ENCODE measurements at places on chromosomes 4 and X. TPM values are rescaled to one million over a fixed set of nuclear protein-coding genes. Genes with fewer than 3 reads are reported as not detected.

- H3K27me3 ChIP-seq = no peaks in the 10 kb centered on the region
- no peak overlapping the region for H3K4me3 ChIP-seq
- H3K36me3 ChIP-seq = no peaks in the 10 kb centered on the region
- H3K27ac ChIP-seq = no peak overlapping the region
- no peaks in the 10 kb centered on the region for H3K4me1 ChIP-seq
Measured at GRCh38 chrX:150062292-150063137, 124.2 kb upstream of the EOLA2 start.

CNKSR2 gene
- total RNA-seq = 5.4 TPM

EGF gene
- 0.29 TPM for total RNA-seq

GRCh38 chr4:147732518-147733235 lies 789 bp downstream of the ARHGAP10 start:
- H3K4me1 ChIP-seq = peaks cover 5% of the 10 kb centered on the region
- no peaks in the 10 kb centered on the region for H3K36me3 ChIP-seq
- H3K27me3 ChIP-seq = no peaks in the 10 kb centered on the region

USP17L30 gene
- not detected for total RNA-seq

CCNB3 gene
- not detected for total RNA-seq

SHISA3 gene
- total RNA-seq = 2.1 TPM

DNA sequence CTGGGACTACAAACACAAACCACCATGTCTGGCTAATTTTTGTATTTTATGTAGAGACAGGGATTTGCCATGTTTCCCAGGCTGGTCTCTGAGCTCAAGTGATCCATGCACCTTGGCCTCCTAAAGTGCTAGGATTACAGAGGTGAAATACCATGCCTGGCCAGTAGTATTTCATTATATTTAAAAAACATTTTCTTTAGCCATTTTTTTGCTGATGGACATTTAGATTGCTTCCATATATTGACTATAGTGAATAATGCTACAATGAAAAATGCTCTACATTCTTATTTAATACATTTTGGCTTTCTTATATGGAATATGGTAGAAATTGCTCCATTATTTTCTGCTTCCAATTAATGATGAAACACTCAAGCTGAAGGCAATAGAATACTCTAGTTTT lies 1439.7 kb downstream of the FSTL5 start:
- no peak overlapping the region for H3K4me3 ChIP-seq
- DNase-seq = no peak
- no peak overlapping the region for H3K27ac ChIP-seq
- H3K36me3 ChIP-seq = no peaks in the 10 kb centered on the region

GRCh38 chrX:132165651-132166050 lies 37.8 kb upstream of the FRMD7 start:
- H3K36me3 ChIP-seq = no peaks in the 10 kb centered on the region
- no peak overlapping the region for H3K27ac ChIP-seq
- H3K4me3 ChIP-seq = no peak overlapping the region
- H3K4me1 ChIP-seq = no peaks in the 10 kb centered on the region
- no peaks in the 10 kb centered on the region for H3K27me3 ChIP-seq

PRR32 gene
- not detected for total RNA-seq

GPR173 gene
- 7.1 TPM for total RNA-seq

ESX1 gene
- total RNA-seq = not detected

TMEM271 gene
- total RNA-seq = not detected

- DNase-seq = peak; percentile 88
- no peaks in the 10 kb centered on the region for H3K27me3 ChIP-seq
- H3K4me3 ChIP-seq = peak overlapping the region; percentile 38
- H3K36me3 ChIP-seq = no peaks in the 10 kb centered on the region
- H3K27ac ChIP-seq = peak overlapping the region; percentile 99
Measured at GRCh38 chr4:186724058-186724863, 605 bp upstream of the FAT1 start.

GRCh38 chr4:54683616-54684346 lies 26.0 kb downstream of the KIT start:
- no peaks in the 10 kb centered on the region for H3K27me3 ChIP-seq
- H3K36me3 ChIP-seq = no peaks in the 10 kb centered on the region

GRCh38 chr4:170256807-170257206 lies 167.1 kb upstream of the AADAT start:
- no peaks in the 10 kb centered on the region for H3K4me1 ChIP-seq
- H3K4me3 ChIP-seq = no peak overlapping the region
- H3K27me3 ChIP-seq = peaks cover 1% of the 10 kb centered on the region

FAM184B gene
- total RNA-seq = not detected

- H3K27ac ChIP-seq = no peak overlapping the region
- H3K4me3 ChIP-seq = no peak overlapping the region
- no peak for DNase-seq
- no peaks in the 10 kb centered on the region for H3K4me1 ChIP-seq
- no peaks in the 10 kb centered on the region for H3K27me3 ChIP-seq
Measured at GRCh38 chr4:132770776-132771175, 378.3 kb upstream of the PCDH10 start.

- no peak overlapping the region for H3K27ac ChIP-seq
- H3K27me3 ChIP-seq = no peaks in the 10 kb centered on the region
- H3K36me3 ChIP-seq = no peaks in the 10 kb centered on the region
- peaks cover 3% of the 10 kb centered on the region for H3K4me1 ChIP-seq
- no peak overlapping the region for H3K4me3 ChIP-seq
- DNase-seq = no peak
Measured at GRCh38 chr4:15253349-15253748, 174.5 kb upstream of the C1QTNF7 start.

DNA sequence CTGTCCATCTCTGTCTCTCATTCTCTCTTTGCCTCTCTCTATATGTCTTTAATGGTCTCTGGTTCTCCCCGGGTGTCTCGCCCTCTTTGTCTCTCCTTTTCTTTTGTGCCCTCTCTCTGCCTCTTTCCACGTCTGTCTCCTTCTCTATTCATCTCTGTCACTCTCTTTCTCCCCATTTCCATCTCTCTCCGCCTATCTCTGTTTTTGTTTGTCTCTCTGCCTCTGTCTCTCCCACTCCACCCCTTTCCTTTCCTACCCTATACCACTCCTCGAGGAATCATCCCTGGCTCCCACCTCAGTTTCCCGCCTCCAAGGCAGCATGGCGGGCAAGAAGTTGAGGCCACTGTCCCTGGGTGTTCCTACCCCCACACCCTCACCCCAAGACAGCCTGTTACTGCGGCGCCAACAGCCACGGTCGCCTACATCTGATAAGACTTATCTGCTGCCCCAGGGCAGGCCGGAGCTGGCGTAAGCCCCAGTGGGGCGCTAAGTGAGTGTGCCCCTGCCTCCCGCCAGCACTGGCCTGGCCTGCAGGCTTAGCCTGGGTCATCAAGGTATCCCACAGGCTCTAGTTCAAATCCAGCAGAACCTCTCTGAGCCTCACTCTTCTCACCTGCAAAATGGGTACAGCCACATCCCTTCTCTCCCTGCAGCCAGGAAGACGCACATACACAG lies 713 bp upstream of the GATA1 start:
- no peak for DNase-seq
- no peaks in the 10 kb centered on the region for H3K27me3 ChIP-seq
- H3K27ac ChIP-seq = no peak overlapping the region
- H3K4me1 ChIP-seq = no peaks in the 10 kb centered on the region
- H3K36me3 ChIP-seq = no peaks in the 10 kb centered on the region

SCML2 gene
- total RNA-seq = 1.5 TPM

MAGEB10 gene
- total RNA-seq = not detected

DNA sequence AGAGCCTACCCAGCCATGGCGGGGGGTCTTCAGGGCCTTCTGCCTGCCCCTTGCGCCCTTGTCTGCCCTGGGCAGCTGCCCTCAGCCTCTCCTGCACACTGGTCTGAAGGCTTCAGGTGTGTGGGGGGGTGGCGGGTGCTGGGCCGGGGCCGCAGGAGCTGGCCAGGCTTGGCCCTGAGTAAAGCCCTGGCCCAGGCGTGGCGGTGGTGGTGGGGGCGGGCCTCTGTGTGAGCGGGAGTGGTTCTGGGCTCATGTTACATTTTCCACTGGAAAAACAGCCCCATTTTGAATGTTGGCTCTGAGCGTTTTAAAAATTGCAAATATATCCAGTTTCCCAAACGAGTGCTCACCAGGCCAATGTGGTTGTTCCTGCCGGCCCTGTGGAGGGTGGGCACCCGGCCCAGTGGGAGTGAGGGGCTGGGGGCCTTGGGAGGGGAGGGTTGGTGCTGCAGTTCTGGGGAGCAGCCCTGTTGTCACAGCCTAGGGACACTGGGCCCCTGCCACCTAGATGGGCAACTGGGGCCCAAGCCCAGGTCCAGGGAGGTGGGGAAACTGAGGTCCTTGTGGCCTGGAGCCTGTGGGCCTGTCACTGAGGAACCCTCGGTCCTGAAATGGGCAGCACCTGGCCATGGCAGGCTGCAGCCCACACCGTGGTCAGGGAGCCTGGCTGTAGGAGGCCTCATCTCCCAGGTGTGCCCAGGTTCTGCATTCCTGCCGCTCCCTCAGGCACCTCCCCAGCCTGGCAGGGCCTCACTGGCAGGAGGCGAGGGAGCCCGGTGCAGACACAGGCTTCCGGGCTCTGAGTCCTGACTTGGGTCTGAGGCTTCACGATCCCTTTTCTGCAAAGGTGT lies 28.3 kb downstream of the FGFRL1 start:
- no peaks in the 10 kb centered on the region for H3K36me3 ChIP-seq
- H3K4me1 ChIP-seq = no peaks in the 10 kb centered on the region
- no peak overlapping the region for H3K4me3 ChIP-seq
- no peaks in the 10 kb centered on the region for H3K27me3 ChIP-seq
- DNase-seq = peak; percentile 90

- H3K4me3 ChIP-seq = no peak overlapping the region
- no peak for DNase-seq
- H3K4me1 ChIP-seq = no peaks in the 10 kb centered on the region
- no peaks in the 10 kb centered on the region for H3K36me3 ChIP-seq
- H3K27ac ChIP-seq = no peak overlapping the region
Measured at GRCh38 chrX:145773006-145773405, 44.6 kb upstream of the SLITRK2 start.
